Type B pancreatic cell (in vitro differentiated cells): ENCODE measurements at places on chromosomes 11 and 22. TPM values are rescaled to one million over a fixed set of nuclear protein-coding genes. Genes with fewer than 3 reads are reported as not detected.

Gene FXYD6
- total RNA-seq, result 22.9 and 66.6 TPM in 2 replicates

DNA sequence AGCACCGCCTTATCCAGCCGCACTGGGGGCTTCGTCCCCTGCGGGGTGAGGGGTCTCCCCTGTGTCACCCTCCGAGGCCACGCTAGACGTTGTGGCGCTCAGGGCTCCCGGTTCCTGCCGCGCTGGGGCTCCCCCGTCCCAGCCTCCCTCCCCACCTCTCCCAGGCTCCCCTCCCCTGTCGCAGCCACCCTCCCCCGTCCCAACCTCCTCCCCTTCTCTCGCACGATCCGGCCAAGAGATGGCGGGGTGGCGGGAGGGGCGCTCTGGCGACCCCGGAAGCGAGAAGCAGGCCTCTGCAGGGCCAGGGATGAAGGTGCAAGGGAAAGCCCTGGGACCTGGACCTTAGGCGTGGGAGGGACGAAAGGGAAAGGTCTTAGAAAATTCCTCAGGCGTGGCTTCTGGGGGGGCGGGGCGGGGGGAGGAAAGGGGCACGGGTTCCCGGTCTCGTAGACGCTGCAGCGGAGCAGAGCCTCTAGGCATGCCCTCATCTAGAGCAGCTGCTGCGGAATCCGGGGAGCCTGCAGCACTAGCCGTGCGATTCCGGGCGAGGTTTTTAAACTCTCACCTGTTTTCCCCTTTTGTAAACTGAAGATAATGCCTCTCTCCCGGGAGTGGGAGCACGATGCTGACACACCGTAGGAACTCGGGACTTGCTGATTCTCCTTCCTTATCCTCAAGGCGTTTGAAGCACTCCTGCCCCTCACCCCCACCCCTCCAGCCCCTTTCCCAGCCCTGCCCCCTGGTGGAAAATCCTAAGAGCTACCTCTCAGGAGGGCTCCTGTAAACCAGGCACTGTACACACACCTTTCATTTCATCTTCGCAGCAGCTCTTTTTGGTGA is 14.4 kb downstream of the KCNJ5 start:
- DNase-seq, result no peak

DNA sequence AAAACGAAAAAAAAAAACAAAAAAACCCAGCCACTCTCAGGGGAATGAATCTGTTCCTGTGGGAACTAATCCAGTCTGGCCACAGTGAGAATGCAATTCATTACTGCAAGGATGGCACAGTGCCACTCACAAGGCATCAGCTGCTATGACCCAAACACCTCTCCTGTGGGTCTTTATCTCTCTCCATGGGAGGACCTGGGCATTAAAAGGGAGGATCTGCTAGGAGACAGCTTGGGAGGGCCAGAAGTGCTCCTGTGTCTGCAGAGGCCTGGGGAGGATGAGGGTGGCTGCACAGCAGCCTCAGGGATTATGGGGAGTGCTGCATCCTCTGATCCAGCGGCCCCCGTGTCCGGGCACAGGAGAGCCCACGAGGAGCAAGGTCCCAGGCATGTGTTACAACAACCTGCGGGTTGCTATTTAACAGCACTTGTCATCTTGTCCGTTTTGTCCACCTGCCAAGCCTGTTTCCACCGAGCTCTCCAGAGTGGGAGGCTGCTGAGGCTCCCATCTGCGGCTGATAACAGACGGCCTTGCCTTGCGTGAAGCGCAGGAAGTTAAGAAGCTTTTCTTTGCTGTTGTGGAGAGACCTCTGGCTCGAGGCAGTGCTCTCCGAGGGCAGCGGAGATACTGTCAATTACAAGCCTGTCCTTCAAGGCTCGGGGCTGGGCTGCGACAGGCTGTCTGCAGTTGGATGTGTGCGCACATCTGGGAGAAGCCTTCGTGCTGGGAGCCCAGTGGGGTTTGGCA is 97.7 kb downstream of the NXPE2 start:
- no peak for DNase-seq

Gene NOX4
- total RNA-seq, result 3.4 and 3.7 TPM in 2 replicates

DNA sequence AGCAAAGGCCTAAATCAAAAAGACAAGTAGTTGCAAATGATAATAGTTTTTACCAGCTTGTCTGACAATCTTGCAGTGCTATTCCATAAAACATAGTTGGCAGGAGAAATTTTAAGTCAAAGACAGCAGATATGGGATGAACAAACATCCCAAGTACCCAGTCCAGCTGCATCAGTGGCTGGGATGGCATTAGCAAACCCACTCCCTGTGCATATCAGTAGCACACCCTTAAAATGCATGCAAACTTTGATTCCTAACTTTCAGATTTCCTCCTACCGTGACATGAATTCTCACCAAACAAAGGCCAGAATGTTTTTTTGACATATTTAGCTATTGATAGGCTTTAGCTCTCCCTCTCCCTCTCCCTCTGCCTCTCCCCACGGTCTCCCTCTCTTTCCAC is 27.8 kb upstream of the CCDC86 start:
- no peak for DNase-seq

Gene IGLL1
- not detected in 2 replicates for total RNA-seq

DNA sequence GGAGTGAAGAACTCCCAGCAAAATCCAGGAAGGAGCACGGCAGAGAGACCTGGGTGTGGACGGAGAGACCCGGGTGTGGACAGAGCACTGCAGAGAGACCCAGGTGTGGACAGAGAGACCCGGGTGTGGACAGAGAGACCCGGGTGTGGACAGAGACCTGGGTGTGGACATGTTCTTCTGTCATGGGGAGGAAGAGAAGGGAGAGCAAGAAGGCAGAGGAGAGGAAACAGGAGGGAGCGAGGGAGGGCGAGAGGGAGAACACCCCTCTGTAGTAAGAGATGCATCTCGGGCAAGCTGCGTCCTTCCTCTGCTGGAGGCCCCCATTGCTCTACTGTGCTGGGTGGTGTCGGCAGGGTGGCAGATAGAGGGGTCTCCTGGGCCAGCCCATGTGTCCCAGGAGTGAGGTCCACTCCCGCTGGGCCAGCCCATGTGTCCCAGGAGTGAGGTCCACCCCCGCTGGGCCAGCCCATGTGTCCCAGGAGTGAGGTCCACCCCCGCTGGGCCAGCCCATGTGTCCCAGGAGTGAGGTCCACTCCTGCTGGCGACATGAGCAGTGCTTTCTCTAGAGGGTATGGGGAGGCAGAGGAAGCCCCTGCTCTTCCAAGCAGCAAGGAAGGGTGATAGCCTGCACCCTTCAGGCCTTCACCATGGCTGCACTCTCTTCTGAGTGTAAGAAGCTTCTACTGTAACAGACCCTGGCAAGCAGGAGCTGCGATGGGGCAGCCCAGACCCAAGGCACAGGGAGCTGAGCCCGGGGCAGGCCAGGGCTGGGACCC is 934.2 kb downstream of the BRD1 start:
- DNase-seq, result no peak

GRCh38 chr11:13781153-13781552 is 112.7 kb downstream of the FAR1 start:
- no peak for DNase-seq
